ENCODE measurements at places on chromosomes 13 and 19. TPM values are rescaled to one million over a fixed set of nuclear protein-coding genes. Genes with fewer than 3 reads are reported as not detected.

Gene WDFY2
- total RNA-seq: 20.2 TPM

Gene IGSF23
- not detected for total RNA-seq

GRCh38 chr19:13077240-13077639 is 25.4 kb downstream of the LYL1 start:
- DNase-seq: no peak

GRCh38 chr13:40637643-40638042 is 28.8 kb downstream of the FOXO1 start:
- DNase-seq: no peak

- DNase-seq: peak; percentile 5
These were observed at the start of gene FLT3 for GRCh38 chr13:28100150-28101121. FLT3 (minus strand) TSS chr13:28100576; CDS start chr13:28100510, 66 bp downstream.

GRCh38 chr13:73258406-73258805 is 199.6 kb downstream of the KLF5 start:
- no peak for DNase-seq

GRCh38 chr13:20446405-20446804 is 79.3 kb downstream of the CRYL1 start:
- no peak for DNase-seq

Gene OR7A5
- 0.19 TPM for total RNA-seq

GRCh38 chr19:21568816-21569493 is 63.6 kb downstream of the ZNF429 start:
- DNase-seq: peak; percentile 94

Gene CCL25
- total RNA-seq: not detected

DNA sequence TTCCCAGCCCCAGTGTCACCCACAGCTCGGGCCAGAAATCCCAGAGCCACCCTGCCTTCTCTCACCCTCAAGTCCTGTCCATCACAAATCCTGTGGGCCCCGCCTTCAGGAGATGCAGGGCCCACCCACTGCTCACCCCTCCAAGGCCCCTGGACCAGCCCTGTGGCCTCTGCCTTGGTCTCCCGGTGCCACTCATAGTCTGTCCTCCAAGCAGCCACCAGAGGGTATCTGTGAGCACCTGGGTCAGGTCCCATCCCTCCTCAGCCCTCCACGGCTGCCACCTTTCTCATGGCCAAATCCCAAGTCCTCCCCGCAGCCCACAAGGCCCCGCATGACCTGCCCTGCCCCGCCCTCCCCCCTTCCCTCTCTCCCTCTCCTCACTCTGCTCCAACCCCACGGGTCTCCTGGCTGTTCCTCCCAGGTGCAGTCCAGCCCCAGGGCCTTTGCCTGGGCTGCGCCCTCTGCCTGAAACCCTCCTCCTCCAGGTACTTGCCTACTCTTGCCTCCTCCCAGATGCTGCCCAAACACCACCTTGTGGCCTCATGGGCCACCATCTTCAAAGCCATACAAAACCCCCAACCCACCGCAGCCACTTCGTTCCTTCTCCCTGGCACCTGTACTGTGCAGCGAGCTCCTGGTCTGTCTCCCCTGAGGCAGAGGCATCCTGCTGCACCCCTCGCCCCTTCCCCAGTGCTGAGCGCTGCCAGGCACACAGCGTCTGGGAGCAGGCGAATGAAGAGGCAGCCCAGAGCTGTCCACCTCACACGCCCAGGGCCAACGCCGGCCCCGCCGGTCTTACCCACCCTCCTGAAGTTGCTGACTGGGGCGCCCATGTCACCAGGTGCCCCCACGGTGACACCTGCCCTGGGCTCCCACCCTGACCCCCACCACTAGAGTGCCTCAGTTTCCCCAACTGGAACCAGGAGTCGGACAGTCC is 13.2 kb upstream of the UQCR11 start:
- peak; percentile 47 for DNase-seq

DNA sequence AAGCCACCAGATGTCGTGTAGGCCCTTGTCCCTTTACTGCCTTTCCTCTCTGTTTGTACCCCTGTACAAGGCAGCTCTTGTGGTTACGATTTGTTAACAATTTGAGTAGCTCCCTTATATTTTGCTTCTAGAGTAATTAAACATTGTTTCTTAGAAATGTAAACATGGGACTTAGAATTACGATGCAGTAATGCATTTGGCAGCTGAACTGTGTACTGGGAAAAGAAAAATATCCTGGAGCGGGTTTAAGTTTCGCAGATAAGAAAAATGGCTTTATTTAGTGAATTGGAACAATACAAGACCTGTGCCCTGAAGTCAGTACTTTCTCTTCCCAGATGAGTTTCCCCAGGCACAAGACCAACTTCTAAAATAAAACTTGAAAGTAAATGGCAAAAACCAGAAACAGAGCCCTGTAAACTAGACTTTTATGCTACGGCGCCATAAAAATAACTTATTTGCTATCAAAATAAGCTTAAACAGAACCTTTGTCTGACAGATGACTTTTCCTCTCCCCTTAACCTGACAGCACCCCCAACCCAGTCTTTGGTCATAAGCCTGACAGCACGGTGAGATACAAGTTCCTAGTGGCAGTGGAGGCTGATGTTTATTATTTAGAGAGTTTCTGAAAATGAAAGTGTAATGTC is 63.0 kb downstream of the LRCH1 start:
- DNase-seq: no peak

Gene SIGLEC8
- 34.0 TPM for total RNA-seq

Gene ZNF439
- 6.2 TPM for total RNA-seq

GRCh38 chr19:33426621-33427361 is 53.3 kb downstream of the CEBPG start:
- no peak for DNase-seq

- DNase-seq: no peak
These were observed 1218.8 kb upstream of the ATXN8OS start for GRCh38 chr13:68888832-68889231.

- DNase-seq: peak; percentile 58
These were observed 20.6 kb downstream of the HCN2 start for GRCh38 chr19:610071-610800.

GRCh38 chr13:46232281-46232680 is 20.6 kb downstream of the LRRC63 start:
- no peak for DNase-seq

Gene PLVAP
- 127 TPM for total RNA-seq

GRCh38 chr19:50427997-50428425 is 4.7 kb upstream of the MYBPC2 start:
- DNase-seq: peak; percentile 86

DNA sequence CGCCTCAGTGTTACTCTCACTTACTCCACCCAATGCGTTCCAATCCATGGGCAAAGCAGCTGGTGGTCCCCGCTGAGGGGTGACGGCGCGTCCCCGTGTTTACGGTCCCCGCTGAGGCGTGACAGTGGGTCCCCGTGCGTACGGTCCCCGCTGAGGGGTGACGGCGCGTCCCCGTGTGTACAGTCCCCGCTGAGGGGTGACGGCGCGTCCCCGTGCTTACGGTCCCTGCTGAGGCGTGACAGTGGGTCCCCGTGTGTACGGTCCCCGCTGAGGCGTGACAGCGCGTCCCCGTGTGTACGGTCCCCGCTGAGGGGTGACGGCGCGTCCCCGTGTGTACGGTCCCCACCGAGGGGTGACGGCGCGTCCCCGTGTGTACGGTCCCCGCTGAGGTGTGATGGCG is 19.5 kb downstream of the CFAP97D2 start:
- DNase-seq: no peak

- DNase-seq: no peak
These were observed 699 bp downstream of the RCBTB2 start for GRCh38 chr13:48532256-48532505.

- DNase-seq: no peak
These were observed 183.2 kb downstream of the GPC6 start for GRCh38 chr13:93409816-93410215.

Gene KLF2
- 19.6 TPM for total RNA-seq

GRCh38 chr19:873084-873483 is 13.6 kb downstream of the CFD start:
- no peak for DNase-seq

GRCh38 chr13:98766697-98767096 is 14.2 kb upstream of the SLC15A1 start:
- no peak for DNase-seq

Gene ABCA7
- 17.5 TPM for total RNA-seq

GRCh38 chr19:40433391-40434216 is 7.8 kb upstream of the SERTAD1 start:
- peak; percentile 91 for DNase-seq

DNA sequence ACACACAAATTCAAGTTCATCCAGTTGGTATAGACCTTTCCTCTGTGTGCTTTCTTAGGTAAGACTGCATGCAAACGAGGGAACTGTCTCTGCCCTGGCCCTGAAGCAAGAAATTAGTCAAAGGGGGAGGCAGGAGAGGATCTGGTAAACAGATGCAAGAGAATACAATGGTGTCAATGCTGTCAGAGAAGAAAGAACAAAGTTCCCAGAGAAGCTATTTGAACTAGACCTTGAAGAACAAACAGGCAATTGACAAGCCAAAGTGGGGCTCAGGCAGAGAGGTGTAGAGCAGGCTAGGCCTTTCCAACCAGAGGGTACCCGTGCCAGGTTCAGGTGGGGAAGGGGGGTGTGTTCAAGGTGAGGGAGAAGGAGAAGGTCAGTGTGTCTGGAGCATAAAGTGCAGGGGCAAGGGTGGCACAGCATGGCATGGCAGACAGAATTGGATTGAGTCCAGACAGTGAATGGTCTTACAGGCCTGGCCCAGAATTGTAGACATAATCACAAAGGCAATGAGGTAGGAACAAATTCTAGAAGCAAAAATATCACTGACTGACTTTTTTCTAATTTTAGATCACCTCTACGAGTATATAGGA is 95.0 kb upstream of the STARD13 start:
- no peak for DNase-seq

DNA sequence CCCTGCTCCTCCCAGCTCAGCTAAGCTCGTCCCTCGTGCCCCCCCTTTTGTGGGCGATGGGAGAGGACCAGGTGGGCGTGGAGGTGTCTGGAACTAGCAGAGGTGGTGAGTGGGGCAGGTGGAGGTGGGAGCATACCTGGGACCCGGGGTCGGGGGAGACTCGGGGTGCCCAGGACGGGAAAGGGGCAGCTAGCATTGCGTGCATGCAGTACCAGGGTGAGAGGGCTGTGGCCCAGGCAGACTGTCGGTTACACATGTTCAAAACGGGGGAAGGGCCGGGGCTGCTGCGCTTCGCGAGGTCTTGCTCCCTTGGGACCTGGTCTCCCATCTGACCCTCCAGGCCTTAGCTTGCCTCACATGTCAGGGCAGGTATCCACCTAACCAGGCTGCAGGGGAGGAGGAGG is 9.1 kb downstream of the TLE5 start:
- DNase-seq: no peak

- DNase-seq: no peak
These were observed 38.8 kb downstream of the POLR1D start for GRCh38 chr13:27660511-27660910.

GRCh38 chr13:106612688-106613087 is 44.8 kb upstream of the ARGLU1 start:
- peak; percentile 85 for DNase-seq

DNA sequence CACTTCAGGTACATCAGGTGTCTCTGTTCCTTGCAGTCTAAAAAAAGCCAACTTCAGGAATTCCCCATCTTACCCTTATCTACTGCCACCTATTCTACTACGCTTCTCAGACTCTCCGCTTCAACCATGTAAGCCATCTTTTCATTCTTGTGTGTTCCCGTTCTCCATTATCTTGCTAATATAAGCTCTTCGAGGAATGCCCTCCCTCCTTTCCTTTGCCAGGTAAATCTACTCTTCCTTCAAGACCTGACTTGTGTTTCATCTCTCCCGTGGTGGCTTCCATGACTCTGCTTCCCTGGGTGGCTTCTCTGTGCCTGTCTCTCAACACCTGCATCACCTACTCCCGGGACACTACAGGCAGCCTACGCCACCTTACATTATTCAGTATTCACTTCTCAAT is 42.3 kb upstream of the MEDAG start:
- no peak for DNase-seq

Gene SHANK1
- 6.9 TPM for total RNA-seq

Gene ZNF471
- 5.4 TPM for total RNA-seq

- no peak for DNase-seq
These were observed 197.1 kb upstream of the TSHZ3 start for GRCh38 chr19:31546205-31546960.

Gene HS6ST3
- total RNA-seq: 5.5 TPM

GRCh38 chr19:43518051-43518450 is 8.9 kb downstream of the ETHE1 start:
- no peak for DNase-seq

DNA sequence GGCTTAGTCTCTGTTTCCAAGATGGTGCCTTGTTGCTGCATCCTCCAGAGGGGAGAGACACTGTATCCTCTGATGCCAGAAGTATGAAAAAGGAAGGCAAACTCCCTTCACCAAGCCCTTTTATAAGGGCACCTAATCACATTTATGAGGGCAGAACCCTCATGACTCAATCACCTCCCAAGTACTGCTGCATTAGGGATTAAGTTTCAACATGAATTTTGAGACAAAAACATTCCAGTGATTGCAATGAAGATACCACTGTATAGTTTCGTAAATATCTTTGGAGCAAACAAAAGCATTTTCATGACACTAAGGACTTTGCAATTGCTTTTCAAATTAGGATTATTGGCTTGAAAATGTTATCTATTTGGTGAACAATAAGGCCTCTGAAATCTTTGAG is 63.8 kb downstream of the RNF17 start:
- no peak for DNase-seq

DNA sequence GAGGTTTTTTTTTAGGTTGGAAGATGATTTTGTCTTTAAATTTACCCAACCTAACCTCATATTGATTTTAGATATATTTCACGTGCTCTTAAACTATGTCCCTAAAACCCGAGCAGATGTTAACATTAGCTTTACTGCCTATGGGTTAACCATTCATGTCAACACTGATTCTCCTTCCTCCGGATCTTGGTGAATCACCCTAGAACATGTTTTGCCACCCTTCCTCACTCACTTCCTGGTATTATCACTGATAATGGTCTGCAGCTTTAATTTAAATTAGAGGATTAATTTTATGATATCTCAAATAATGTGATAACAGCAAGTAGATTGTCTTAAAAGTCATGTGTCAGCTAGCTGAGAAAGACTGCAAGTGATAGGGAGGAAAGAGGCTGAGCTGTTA is 31.9 kb downstream of the HTR2A start:
- DNase-seq: no peak

DNA sequence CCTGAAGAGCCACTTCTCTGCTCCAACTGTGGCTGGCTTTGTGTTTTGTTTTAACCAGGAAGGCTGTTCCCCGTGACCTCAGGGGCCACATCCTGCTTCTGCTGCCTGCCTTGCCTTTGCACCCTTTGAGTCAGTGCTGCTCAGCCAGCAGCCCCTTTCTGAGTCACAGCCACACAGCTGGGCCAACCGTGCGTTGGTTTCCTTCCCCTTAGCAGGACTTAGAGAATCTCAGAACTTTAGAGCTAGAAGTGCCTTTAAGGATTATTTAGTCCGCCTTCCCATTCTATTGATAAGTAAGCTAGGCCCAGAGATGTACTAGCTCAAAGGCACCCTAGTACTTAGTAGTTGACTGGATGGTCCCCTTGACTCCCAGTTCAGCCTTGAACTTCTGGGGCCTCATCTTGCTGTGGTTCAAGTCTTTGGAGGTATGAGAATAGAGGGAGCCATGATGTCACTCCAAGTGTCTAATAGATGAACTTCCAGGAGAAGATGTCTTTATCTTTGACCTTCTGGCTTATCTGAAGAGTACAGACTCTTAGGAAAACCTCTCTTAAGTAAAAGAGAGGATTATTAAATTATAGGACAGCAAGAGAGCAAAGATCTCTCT is 8.0 kb downstream of the RGCC start:
- DNase-seq: peak; percentile 67

GRCh38 chr13:60887711-60888110 is 490.7 kb downstream of the TDRD3 start:
- DNase-seq: no peak
